ENCODE measurements at places on chromosomes 5 and 9. TPM values are rescaled to one million over a fixed set of nuclear protein-coding genes. Genes with fewer than 3 reads are reported as not detected.

GRCh38 chr5:72747826-72748225 is 68.6 kb upstream of the TNPO1 start:
- ATAC-seq = no peak

- ATAC-seq = no peak
These were observed 50.6 kb upstream of the KCNN2 start for GRCh38 chr5:114311281-114311680.

DNA sequence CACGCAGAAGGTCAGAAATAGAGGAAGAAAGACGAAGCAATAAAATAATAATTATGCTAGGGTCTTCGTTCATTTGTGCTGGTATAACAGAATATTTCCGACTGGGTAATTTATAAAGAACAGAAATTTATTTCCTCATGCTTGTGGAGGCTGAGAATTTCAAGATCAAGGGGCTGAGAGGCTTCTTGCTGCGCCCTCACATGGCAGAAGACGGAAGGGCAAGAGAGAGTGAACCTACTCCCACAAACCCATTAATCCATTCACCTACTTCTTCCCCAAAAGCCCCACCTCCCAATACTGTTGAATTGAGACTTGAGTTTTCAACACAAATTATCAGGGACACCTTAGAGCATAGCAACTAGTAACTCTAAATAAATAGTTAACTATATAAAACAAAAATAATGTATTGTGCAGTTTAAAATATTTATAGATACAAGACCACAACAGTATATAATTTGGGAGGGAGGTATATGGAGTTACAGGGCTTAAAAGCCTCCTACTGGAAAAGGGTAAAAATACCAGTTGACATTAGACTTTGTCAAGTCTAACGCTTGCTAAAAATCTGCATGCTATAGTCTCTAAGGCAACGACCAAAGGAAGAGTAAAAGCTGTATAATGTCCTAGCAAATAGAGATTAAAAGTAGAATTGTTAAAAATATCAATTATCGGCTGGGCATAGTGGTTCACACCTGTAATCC is 40.3 kb upstream of the NAA35 start:
- peak; percentile 53 for ATAC-seq

DNA sequence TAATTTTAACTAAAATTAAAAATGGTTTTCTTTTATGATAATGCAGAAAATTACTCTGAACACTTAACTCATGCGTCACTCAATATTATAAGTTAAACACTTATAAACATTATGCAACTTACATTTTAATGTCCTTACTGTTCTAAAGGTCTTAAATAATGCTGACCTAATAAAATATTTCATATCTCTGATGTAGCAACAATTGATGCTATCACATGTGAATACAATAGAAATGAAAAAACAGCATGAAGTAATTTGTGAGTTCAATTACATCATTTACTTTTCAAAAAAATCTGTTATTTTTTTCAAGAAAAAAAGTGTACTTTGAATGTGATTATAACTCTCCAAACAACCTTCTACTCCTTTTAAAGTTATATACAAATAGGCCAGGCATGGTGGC is 26.4 kb upstream of the REEP5 start:
- no peak for ATAC-seq

DNA sequence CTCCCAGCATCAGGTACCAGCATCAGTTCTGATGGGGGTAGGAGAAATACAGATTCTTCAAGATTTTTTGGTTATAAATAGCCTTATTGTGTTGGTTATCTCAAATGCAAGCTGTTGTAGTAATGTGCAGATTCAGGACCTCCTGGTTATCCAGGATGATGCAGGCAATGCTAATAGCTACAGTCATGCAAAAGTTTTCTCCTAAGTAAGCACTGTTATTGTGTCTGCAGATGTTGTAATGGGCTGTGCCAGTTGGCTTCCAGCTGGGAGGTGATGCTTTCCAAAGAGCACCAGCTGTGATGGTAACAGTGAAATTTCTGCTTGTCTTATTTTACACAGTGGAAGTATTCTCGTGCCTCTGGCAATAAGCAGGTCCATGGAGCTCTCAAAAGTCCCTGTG is 719.2 kb upstream of the CTNND2 start:
- ATAC-seq = no peak

DNA sequence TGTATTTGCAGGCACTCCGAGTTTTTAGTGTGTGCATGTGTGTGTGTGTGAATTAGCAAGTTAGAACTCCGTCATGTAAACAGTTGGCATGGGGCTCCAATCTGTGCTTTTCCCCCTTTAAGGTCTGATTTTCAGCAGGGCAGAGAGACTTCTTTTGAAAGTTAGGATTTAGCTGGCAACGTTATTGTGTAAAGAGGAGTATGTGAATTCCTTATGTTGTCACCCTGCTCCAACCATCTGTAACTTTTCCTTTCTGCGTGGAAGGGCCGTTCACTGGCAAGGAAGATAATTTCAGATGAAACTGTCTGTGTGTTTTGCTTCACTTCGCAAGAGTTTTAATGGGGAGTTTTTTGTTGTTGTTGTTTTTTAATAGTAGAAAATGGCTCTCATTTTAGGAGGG is 332 bp downstream of the SGCD start:
- no peak for ATAC-seq

DNA sequence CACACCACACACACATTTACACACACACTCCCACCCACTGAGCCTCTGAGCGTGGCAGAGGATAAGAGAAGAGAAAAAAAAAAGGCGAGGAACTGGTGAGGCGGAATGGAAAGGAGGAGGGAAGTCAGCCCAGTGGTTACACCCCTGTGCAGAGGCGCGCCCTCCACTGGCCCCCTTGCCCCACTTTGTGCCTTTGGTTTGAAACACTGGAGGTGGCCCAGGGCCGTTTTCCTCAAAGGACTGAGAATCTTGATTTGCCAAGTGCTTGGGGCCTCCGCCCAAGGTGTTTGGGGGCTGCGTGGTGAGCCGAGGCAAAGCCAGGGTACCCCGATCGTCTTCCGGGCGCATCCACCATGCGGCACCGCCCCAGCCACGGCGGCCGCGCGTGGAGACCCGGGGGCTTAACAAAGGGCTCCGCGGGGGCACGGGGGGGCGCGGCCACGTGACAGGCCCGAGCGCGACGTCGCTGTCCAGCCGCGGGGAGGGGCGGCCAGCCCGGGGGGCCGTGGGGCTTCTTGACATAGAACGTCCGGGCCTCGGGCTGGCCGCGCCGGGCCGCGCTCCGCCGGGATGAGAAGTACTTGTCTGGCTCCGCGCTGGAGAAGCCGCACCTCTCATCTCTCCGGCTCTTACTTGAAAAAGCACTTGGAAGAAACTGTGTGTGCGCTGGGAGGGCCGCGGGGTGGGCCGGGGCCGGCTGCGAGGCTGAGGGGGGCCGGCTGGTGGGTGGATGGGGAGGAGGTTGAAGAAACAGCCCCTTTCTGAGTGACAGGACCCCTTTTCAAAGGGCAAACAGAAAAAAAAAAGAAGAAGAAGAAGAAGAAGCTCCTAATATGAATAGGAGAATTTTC is 21.0 kb downstream of the NR2F1 start:
- peak; percentile 62 for ATAC-seq

- ATAC-seq = peak; percentile 98
These were observed 164.3 kb upstream of the BRINP1 start for GRCh38 chr9:119533504-119533903.

- peak; percentile 91 for ATAC-seq
These were observed 176.6 kb upstream of the C9orf72 start for GRCh38 chr9:27749838-27750237.

DNA sequence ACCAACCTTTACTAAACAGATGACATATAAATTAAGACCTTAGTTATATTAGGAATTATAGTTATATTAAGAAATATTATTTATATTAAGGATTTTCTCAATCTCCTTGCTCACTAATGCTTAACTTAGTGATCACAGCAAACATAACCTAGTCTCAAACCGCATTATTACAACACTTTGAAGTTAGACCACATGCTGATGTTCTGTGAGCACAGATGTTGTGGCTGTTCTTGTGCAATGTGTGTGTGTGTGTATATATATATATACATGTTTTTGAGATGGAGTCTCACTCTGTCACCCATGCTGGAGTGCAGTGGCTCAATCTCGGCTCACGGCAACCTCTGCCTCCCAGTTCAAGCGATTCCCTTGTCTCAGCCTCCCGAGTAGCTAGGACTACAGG is 20.5 kb downstream of the ELP1 start:
- ATAC-seq = no peak

GRCh38 chr9:6080154-6080716 is 64.8 kb upstream of the RANBP6 start:
- peak; percentile 96 for ATAC-seq

- ATAC-seq = no peak
These were observed 10.9 kb upstream of the JMY start for GRCh38 chr5:79225026-79225425.

DNA sequence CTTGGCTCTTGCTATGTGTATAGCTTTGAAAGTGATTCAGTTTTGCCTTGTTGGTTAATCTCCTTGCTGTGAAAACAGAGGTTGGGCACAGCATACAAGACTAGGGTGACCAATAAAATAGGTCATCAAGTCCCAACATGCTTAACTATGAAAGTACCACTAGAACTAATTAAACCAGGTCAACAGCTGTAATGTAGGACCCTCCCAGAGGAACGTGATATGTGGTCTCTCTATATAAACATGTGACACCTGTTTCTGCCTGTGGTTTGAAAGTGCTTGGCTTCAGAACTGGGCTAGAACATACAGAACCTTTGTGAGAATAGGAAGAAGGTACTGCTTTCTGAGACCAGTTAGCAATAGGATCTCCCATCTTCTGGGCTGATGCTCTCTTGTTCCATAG is 297.1 kb downstream of the FBXL7 start:
- ATAC-seq = no peak

GRCh38 chr5:91706785-91707520 is 323.8 kb upstream of the ARRDC3 start:
- ATAC-seq = no peak

DNA sequence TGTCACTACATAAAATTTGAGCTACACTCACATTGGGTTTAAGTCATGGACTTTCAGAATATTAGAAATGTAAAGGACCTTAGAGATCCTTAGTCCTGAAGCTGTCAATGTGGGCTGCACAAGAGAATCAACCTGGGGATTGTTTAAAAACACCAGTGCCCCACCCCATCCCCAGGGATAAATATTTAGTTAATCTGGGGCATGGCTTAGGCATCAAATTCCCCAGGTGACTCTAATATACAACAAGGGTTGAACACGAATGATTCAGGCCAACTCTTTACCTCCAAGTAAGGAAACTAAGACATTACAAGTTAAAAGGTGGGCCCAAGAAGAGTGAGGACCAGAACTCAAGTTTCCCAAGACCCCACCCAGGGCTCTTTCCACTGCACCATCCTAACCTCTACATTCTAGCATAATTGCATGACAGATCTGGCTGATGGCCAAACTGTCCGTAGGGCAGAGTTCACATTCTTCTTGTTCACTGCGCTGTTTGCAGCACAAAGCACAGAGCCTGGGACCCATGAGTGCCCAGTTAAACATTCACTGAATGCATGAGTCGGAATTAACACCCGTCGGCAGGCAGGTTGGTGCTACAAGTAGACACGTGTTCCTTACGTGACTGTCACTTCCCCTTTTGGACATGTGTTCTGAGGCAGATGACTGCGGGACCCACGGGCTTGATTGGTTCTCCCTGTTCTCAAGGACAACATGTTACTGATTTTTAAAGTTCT is 25.2 kb downstream of the CYFIP2 start:
- peak; percentile 74 for ATAC-seq

DNA sequence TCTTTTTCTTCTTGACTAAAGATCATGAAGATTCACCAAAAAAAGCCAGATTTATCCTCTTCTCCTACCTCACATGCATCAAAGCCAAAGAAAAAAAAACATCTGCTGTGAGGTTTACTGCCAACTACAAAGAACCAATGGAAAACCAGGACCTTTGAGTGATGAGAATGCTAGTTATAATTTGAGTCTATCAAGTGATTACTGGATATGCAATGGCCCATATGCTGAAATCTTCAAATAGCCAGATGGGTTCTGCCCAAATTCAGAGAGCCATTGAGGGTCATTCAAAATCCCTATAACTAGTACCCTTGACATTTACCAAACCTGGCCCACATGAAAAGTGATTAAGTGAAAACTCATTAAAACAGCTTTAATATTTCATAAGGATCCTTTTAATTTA is 78.4 kb upstream of the ACO1 start:
- no peak for ATAC-seq

DNA sequence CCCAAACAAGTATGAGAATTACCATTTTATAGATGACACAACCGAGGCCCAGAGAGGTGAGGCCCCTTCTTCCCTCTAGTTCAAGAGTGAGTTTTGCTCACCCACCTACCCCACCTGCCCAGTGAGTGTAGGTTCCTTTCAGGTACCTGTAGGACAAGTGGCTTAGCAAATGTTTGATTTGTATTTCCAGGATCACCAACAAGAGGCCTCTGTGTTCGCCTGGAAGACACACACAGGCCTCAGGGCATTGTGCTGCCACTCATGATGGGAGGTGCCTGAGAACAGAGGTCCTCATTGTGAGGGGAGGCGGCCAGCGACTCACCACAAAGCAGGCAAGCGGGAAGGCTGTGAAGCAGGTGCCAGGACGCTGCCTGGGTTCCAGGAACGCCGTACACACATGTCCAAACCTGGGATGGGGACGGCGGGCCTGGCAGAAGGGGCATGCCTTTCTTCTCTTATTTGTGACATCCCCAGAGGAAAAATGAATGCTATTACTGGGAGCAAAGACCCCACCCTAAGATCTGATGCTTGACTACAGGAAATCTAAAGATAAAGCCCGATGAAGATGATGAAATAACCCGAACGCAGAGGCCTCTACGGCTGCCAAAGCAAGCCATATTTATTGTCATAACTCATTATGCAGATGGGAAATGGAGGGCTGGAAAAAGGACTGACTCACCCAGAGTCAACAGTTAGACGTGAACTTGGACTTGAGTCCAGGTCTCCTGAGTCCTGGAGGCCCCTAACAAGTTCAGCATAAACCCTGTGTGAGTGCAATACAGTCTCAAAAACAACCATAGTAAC is 60.2 kb upstream of the SLC25A51 start:
- peak; percentile 86 for ATAC-seq

GRCh38 chr5:57243286-57244137 is 69.7 kb downstream of the GPBP1 start:
- ATAC-seq = no peak

The RANBP3L gene
- total RNA-seq = 0.78 TPM

The CD180 gene
- 13.9 TPM for total RNA-seq

The CCL28 gene
- total RNA-seq = not detected

The PTPRD gene
- 72.6 TPM for total RNA-seq

The SLCO6A1 gene
- total RNA-seq = not detected

The ACSL6 gene
- 1.6 TPM for total RNA-seq

The ACTBL2 gene
- not detected for total RNA-seq

Measured in motor neuron (in vitro differentiated cells).